ENCODE measurements at places on chromosomes 4 and X.

DNA sequence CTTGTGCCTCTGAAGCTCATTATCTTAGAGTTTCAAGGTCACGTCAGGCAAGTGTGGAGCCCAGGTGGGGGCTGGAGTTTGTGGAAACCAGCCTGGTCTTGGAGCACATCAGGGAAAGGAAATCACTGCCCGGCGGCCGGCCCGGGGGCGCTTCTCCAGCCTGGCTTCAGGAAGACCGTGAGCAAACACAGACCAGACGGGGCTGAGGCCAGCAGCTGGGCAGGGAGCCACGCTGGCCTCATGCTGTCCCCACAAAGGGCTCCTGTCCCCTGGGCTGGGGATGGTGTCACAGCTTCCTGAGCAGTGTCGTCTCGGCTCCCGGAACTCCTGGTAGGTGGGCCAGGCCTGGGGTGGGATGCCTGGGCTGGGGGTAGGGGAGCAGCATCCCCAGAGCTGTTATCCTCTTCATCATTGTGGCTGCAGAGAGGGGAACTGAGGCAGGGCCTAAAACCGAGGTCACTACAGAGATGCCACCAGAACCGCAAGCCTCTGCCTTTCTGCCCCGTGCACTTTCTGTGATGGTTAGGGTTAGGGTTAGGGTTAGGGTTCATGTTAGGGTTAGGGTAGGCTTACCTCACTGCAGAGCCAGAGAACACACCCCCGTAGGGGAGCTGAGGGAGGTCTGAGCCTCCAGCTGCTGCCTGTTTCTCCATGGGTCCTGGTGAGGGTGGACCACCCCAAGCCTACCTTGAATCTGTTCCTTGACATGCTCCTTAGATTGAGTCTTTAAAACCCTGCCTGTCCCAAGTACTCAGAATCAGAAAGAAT is 77.5 kb downstream of the HTRA3 start:
- peak; percentile 52 for DNase-seq

DNA sequence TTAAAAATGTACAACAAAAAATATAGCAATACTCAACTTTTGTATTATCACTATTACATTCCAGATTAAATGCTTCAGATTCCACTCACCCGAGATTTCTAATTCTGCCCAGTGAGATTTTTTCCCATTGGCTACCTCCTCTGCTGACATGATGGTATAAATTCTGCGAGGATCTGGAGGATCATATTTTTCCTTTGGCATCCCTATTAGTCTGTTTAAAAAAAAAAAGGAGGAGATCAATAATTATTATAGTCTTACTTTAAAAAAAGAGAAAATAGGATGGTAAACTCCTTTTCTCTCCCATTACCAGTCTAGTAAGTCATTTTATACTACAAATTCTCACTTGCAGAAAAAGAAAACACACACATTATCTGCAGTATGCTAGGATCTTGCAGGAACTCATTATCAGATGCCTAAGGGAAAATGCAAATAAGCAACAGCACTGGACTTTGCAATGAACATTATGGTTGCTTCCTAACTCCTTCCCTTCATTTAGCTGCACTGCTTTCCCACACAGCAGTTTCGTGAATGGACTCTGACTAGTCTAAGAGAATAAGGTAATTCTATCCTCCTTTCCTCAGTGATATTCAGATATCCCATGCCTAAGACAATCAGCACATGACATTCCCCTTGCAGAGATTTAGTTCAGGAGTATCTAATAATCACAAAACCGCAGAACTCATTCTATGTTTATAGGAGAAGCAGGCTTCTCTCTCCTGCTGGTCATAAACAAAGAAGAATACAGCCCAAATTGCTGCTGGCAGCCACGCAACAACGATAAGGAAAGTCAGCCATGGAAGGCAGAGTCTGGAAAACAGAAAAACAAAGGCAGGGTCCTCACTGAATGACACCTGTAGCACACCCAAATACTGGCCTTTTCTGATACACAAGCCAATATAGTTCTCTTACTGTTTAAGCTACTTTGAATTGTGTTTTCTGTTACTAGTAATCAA is 42.7 kb downstream of the CNOT6L start:
- DNase-seq: no peak

GRCh38 chr4:107831140-107831539 is 6.4 kb downstream of the SGMS2 start:
- no peak for DNase-seq

DNA sequence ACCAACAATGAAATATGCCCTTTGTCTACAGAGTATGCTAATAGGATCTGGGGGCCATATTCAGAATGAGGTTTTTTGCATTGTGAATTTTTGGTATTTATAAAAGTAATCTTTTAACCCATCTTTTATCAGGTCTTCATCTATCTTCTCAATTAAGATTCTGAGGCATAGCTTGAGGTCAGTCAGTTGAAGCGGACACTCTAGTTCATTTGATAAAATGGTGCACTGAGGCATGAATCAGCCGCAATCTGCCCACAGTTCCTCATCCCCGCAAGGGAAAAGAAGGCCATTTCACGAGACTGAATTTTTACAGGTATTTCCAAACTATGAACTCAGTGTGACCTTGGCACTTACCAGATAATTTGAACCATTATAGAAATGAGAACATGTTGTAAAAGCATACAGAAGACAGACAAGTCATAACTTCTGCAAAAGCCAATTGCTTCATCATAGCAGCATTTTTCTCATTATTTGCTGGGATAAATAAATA is 19.3 kb upstream of the VCX2 start:
- DNase-seq: no peak

DNA sequence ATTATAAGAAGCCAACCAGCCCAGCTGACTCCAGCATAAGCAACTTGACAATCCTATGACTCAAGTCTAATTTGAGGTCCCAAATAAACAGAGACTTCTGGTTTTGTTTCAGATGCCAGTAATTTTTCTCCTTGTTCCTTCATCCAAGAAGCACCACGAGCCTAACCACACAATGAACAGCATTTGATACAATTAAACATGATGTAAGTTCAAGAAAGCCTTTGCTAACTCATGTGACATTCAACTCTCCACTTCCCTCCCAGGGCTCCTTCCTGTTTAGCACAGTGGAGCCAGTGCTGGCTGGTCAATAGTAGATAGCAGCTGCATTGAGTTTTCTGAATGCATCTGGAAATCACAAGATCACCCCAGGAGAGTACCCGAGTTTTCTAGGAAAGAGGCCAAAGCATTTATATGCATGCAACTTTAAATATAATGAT is 206.3 kb downstream of the ARHGAP24 start:
- no peak for DNase-seq

- no peak for DNase-seq
Measured at GRCh38 chr4:102693262-102693850, 67.4 kb downstream of the MANBA start.

DNA sequence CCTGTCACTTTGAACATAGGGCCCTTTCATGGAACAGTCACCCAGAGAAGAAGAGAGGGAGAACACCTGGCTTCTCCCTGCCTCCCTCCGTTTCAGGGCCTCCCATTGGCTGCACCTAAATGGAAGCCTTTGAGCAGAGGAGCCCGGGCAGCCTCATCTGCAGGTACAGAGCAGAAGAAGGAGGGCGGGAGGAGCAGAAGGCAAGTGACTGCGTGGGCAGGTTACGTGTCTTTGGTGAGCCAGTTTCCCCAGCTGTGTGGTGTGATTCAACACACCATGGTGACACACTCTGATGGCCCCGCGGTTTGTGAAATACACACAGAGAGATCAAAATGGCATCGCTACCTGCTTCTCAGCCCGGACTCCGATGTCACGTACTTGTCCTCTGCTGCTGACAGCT is 431 bp downstream of the C4orf50 start:
- no peak for DNase-seq

GRCh38 chrX:727738-728621 is 97.4 kb downstream of the SHOX start:
- DNase-seq: peak; percentile 75

DNA sequence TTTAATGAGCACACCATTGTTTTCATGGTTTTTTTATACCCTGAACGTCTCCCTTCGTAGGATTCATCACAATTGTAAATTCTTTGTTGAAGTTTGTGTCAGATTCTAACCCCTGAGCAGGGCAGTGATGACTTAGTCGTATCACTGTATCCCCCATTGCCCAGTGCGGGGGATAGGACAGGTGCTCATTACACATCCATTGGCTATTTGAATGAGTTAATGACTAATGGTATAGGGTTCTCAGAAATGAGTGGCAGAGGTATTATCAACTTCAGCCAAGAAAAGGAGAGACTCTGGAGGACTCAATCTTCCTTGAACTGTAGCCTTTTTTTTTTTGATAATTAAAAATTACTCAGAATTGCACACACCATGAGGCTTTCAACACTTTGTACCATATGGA is 64.6 kb downstream of the SYNPO2 start:
- DNase-seq: no peak

GRCh38 chrX:10415306-10416001 is 204.9 kb downstream of the MID1 start:
- DNase-seq: no peak

- DNase-seq: peak; percentile 55
Measured at GRCh38 chrX:68238568-68238967, 194.7 kb downstream of the OPHN1 start.

DNA sequence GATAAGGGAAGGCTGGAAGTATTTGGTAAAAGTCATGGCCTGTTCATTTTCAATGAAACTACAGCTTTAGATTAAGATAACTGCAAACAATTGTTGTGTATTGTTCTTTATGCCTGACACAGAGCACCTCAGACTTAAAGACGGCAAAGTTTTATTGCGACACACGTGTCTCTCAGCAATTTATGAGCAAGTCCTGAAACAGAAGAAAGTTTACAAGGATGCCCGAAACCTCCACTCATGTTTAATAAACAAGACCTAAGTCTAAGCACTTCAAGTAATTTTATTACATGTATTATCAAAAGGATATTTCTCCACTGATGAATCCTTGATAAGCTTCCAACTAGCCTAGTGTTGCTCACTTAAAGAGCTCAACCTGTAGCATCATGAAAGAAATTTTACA is 51.0 kb downstream of the DHX15 start:
- no peak for DNase-seq

DNA sequence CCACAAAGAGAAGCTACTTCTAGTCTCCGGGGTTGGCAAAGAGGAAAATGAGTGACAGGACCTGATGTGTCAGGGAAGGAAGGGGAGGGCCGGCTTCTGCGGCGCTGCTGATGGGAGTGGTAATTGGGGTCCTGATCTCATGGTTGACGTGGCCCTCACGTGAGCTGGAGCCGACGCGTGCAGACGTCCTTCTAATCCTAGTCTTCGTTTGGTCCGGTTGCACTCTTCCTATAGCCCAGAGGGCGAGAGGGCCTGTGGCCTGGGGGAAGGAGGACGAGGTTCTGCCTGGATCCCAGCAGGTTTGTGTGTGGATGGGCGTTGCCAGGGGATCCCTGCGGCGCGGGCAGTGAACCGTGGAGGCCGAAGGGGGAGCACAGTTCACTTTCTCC is at the start of gene ARMCX1:
Gene ARMCX1, plus strand, starts transcription at position 186 of the 389 bp plus-strand sequence. CDS start 2,384 bp downstream, outside the sequence.
- DNase-seq: peak; percentile 75

- no peak for DNase-seq
Measured at GRCh38 chr4:16989371-16989770, 90.9 kb upstream of the LDB2 start.

DNA sequence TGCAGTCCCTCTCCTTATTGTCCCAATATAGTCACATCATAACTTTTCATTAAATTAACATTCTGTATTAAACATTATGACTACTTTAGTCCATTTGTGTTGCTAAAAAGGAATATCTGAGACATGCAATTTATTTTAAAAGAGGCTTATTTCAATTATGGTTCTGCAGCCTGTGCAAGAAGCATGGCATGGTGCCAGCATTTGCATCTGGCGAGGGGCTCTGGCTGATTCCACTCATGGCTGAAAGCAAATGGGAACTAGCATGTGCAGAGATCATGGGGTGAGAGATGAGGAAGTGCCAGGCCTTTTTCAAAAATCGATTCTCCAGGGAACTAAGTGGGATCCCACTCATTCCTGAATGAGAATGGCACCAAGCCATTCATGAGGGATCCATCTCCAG is 476.3 kb upstream of the RPS6KA3 start:
- DNase-seq: no peak

- peak; percentile 29 for DNase-seq
Measured at GRCh38 chr4:17707671-17708070, 73.8 kb downstream of the FAM184B start.

DNA sequence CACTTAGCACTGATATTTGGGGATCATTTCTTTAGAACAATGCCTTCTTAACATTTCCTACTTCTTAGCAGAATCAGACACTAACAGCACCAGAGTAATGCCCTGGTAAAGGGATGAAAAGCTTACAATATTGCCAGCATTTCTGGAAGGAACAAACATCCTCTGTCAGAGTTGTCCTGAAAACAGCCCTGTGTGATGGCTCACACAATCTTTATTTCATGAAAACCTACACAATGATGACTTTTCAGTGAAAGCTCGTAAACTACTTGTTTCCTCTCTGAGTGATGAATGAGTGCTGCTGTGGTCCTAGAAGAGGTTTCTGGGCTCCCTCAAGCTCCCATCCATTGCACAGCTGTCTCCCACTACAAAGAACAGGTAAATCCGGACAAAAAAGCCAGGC is 52.8 kb downstream of the GPC4 start:
- DNase-seq: peak; percentile 56

GRCh38 chr4:24024157-24024556 is 134.3 kb upstream of the PPARGC1A start:
- no peak for DNase-seq

- DNase-seq: no peak
Measured at GRCh38 chr4:30744386-30744785, 24.2 kb downstream of the PCDH7 start.

DNA sequence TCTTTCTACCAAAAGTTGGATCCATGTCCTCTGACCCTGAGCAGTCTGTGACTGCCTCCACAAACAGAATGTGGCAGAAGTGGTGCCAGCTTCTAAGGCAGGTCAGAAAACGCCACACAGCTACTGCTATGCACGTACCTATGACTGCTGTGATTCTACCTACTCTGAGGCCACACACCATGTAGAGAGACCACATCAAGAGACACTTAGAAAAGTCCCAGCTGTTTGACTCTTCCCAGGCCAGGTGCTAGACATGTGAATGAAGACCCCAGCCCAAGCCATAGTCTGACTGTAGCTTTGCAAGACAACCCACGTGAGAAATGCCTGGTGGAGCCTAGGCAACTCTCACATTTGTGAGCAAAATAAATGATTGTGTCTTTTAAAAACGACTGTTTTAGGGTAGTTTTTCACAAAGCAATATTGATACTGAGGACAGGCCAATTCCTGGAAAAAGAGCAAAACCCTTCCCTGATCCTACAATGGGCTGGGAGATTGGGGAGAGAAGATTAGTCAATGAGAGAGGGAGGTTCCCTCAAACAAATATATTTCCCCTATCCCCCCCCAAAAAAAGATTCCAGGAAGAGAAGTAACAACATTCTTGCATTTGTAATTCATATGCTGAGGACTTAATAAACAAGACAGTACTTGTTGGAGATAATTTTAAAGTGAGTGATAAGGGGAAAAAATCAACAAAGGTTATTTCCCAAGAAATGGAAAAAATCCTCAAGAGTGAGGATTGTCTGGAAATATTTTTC is 33.3 kb downstream of the FRYL start:
- no peak for DNase-seq

GRCh38 chr4:186693894-186694293 is 29.8 kb downstream of the FAT1 start:
- DNase-seq: no peak

DNA sequence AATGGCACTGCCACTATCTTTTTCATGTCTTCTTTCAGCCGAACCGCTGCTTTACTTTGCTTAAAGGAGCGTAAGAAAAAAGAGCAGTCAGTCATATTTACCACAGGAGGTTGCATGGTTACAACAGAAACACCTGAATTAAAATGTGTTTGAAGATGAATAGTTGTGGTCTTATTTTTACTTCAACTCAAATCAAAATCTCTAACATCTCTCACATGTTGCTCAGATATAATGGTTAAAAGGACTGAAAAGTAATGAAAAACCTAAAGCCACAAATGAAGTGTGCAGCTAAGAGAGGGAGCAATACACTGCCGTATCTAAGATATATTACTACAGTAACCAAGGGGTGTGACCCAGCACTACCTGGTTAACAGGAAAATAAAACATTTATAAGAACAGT is 27.4 kb downstream of the FAM13A start:
- DNase-seq: no peak
